IPS-NIHi11 (cell line): ENCODE measurements at places on chromosomes 3 and 15.

DNA sequence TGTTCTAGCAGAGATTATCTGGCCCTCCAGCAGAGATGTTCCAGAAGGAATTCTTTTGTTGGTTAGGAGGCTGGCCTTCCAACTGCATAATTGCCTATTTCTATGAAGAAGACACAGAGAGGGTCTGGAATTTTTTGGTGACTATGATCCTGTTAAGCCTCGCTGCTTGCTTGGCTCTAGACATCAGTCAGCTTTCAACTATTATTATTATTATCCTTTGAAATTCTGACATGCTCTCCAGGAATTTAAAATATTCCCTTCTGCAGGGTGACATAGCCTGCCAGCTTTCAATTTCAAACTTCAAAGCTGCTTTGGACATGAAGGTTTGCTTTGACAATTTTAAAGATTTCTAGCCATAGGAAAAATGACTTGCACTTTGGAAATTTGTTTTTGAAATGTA lies 26.3 kb upstream of the ZNF148 start:
- no peak for DNase-seq

- DNase-seq: no peak
These were observed 101.2 kb downstream of the CHSY1 start for GRCh38 chr15:101150723-101151040.

DNA sequence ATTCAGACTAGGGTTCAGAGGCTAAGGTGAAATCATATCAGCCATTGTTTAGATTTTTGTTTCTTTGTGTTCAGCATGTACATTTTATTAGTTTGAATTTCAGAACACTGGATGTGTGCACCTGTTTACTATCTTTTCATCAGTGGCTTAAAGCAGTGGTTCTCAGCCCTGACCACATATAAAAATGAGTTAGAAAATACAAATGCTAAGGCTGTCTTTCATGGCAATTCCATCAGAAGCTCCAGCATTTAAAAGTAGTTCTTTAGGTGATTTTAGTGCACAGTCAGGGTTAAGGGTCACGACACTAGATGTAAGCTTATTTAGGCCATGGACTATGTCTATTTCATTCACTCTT lies 213.5 kb downstream of the NECTIN3 start:
- DNase-seq: no peak

DNA sequence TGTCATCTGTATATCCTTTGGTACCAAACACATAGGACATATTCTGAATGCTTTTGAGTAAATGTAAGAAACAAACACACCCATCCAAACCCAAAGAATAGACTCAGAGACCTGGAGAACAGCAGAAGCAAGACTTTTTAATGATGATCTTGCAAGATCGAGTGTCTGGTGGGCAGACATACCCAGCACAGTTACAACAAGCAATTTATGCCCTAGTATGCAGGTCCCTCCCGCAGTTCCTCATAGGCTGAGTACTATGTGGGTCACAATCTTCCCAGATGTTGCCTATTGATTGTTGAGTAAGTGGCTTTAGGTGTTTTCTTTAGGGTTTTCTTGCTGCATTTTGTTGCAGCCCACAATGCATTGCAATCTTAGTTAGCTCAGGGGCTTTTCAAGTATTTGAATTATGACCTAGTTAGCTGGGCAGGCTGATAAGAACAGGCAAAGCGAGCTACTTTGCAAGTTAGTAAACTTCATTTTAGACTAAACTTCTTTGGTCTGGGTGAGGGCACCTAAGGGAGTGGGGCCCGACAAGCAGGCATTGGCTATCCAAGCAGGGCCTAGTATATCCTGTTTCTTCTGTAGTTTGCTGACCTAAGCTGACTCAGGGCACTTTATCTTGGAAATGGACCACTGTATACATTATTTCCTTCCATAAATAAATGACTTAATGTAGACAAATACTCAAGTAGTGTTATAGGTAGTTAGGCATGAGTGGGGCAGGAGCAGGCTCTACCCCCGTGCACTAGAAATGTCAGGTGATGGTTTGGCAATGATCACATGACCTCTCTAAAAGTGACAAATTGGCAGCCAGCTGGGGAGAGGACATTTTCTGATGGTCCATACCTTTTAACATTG lies 87.3 kb upstream of the LIPC start:
- no peak for DNase-seq

DNA sequence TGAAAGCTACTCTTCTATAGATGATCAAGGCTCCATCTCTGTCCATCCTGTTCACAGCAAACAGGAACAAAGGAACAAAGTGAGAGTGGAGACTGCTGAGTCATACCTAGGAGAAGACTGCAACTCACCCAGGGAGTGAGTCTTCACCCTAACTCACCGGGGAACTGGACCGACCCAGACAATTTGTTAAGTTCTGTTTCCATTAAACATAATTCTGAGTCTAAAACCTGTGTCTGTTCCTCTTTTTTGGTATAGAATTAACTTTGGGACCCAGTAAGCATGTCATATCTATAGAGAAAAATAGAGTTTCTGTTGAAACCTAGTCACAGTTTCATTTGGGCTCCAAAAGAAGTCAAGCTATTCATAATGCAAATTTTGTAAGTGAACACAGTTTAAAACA lies 21.6 kb downstream of the CCDC80 start:
- no peak for DNase-seq

GRCh38 chr3:188060840-188061544 lies 93.0 kb upstream of the LPP start:
- DNase-seq: no peak
